ENCODE measurements at places on chromosomes 7 and 10.

DNA sequence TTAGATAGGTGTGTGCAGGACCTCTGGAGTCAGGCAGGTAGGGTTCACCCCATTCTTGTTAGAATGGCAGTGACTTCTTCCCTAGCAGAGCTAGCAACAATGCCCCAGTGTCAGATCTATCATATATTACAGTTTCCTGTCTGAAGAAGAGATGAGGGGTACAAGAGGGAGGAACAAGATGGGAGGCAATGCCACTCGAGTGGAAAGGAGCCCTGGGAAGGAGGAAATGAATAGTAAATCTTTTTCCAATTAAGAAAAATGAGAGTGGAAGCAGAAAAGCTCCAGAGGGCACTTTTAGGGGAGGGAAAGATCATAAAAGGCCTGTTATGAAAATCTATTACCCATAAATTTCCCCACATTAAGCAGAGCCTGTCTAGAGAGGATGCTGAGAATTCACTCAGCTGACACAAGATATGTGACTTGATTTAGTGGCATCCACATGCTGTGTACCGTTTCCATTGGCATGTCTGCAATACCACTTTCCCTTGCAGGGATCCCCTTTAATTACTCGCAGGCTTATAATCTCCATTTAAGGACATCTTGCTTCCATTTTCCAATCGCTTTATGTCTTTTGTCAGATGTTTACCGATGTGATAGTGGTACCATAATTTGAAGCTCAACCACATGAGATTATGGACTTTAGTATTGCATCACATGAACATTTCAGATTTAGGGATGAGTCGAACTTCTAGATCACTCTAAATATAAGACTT is 70.0 kb upstream of the AGBL3 start:
- DNase-seq: no peak

DNA sequence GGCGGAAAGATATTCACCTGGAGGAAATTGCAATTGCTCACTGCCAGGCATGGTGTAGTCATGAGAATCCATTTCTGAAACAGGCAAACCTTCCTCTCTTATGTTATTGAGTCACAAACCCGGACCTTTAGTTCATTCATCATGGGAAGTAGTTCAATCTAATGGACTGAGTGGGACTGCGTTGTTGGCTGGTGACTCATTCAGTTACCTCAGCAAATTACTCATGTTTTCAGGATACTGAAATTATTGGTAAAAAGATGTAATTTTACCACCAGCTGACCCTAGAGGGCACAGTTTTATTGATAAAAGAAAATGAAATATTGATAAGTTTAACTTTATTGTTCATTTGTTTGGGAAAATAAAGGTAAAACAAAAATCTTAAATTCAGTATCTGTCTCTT is 1194.4 kb upstream of the SORCS1 start:
- no peak for DNase-seq

DNA sequence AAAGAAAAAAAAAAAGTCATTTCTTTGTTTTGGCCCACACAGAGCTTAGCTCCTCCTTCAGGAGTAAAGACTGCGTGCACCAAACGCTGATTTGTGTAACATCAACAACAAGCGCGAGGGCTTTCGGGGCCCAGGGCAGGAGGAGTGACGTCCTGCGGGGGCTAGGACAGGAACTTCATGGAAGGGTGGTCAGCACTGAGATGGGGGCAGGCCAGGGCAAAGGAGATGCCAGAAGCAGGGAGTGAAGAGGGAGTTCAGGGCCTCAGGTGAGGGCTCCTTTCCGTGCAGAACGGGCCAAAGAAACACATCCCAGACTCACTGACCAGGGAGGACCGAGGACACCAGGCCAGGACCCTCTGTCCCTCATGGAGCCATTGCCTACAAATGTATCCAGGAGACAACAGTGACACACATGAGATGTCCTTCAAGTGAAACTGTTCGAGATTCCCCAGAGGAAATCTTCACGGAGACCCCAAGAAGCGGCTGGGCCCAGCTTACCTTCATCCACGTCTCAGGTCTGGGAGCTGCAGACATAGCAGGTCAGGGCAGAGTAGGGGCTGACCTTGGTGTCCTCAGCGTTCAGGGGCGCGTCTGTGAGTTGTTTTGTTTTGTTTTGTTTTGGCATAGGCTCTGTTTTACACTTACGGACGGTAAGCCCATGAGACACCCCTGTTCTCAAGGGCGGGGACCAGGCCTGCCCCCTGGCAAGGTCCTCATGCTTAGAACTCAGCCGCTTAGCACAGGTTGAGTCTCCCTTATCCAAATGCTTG is 30.4 kb upstream of the SHH start:
- DNase-seq: no peak

GRCh38 chr7:75048435-75049379 is 24.9 kb downstream of the RCC1L start:
- DNase-seq: no peak

GRCh38 chr10:14322526-14323188 is 8.1 kb downstream of the FRMD4A start:
- no peak for DNase-seq

DNA sequence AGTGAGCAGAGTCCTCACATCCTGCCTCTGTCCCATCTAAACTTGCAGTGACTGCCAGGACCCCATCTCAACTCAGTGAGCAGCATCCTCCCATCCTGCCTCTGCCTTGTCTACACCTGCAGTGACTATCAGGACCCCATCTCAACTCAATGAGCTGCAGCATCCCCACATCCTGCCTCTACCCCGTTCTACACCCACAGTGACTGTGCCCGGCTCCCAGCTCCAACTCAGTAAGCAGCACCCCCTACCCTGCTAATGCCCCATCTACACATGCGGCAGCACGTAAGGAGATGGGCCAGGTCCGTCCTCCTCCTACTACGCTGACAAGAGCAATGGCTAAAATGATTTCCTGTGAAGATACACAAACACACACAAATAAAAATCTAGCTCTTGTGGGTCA is 65.5 kb downstream of the TNS3 start:
- DNase-seq: no peak

- DNase-seq: no peak
Observed at GRCh38 chr7:98034081-98035035, 44.4 kb upstream of the OCM2 start.

DNA sequence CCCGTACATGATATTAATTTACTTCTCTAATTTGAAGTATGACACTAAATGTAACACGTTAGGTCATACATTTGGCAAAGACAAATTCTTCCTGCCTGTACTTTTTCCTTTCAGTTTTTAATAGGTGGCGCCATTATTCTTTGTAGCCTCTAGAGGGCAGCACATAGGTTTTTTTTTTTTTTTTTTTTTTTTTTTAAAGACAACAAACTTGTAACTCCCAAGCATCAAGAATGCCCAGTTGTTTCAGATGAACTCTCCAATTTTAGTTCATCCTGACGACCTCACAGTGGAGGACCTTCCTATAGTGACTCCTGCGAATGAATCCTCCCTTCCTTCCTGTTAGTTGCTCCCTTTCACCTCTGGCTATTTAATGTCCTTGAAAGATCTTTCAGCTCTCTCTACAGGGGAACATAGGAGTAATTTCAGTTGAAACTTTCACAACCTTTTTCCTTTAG is 139.3 kb upstream of the HDAC9 start:
- DNase-seq: no peak

DNA sequence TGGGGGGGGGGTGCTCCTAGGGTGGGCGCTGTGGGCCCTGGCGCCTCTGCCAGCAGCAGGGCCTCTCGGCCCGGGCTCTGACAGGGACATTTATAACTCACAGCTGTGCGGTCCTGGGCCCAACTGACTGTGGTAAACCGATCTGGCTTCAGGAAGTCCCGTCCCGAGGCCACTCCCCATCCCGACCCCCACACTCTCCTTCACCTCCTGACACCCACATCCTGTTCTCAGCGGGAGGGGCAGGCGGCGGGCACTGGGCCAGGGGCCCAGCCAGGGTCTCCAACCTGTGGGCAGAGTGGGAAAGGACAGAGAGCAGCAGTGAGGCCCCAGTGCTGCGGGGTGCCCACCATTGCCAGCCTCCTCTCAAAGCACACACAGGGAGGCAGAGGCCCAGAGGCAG is 69.1 kb downstream of the ZMIZ1 start:
- no peak for DNase-seq

DNA sequence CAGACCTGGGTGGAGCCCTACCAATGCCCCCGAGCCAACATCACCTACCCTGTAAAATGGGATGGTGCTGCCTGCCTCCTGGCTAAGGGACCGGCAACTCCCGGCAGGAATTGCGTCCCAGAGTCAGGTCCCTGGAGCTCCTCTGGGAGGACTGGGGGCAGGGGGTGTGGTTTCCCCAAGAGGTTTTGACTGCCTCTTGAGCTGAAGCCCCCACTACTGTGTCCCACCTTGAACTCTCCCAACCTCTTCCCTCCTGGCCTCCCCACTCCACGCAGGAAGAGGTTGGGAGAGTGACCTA is 1.3 kb downstream of the SH2B2 start:
- DNase-seq: no peak

- no peak for DNase-seq
Observed at GRCh38 chr7:121519548-121520521, 123.7 kb upstream of the FAM3C start.

GRCh38 chr7:157851501-157852067 is 514.8 kb downstream of the DNAJB6 start:
- peak; percentile 24 for DNase-seq

GRCh38 chr10:77214799-77215198 is 422.8 kb downstream of the KCNMA1 start:
- DNase-seq: no peak

- no peak for DNase-seq
Observed at GRCh38 chr10:28845009-28845682, 167.8 kb downstream of the BAMBI start.

DNA sequence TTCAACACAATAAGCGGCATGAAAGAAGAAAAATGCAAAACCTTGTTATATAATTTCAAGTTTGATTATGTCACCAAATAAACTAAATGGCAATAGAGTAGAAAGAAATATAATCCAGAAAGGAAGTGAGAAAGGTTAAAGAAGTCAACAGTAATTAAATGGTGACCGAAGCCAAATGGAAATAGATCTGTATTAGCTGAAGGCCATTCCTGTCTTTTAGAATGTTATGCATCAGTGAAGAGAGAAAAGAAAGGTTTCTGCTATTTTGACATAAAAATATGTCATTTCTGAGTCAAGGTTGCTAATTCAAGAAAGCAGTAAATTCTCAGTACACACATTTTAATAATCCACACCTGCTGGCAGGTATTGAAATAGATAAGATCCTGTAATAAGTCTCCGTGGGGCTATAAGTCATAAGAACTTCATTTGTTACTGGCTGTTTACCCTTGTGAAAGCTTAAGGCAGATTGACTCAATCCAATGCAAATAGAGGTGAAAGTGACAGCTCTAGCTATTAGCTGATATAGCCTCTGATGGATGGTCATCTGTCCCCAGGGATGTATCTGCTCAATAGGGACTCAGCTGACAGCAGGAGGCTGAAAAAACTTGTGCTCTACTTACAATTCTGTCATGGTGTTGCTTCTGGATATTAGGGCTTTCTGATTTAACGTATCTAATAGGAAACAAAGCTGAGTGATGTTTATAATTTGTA is 152.1 kb downstream of the FZD1 start:
- DNase-seq: no peak

DNA sequence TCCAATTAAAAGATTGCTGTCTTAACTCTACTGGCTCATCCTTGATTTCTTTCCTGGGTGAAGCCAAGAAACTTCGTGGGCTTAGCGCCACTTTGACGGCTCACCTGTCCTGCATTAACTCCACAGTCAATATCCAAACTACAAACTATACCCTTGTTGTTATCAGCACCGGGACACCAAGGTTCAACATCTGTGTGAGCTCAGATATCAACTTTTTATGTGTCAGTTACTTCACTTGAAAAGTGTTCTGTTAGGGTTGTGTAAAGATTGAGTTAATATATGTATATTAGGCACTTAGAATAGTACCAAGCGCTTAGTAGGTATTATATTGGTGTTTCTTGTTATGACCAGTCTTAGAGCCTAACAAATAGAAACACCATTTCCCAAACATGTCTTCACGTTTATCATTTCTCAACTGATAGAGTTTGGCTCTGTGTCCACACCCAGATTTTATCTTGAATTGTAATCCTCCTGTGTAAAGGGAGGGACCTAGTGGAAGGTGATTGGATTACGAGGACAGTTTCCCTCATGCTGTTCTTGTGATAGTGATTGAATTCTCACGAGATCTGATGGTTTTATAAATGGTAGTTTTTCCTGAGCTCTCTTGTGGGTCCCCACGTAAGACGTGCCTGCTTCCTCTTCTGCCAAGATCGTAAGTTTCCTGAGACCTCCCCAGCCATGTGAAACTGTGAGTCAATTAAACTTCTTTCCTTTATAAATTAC is 19.0 kb upstream of the ST8SIA6 start:
- DNase-seq: no peak

GRCh38 chr7:27243340-27244163 is 950 bp downstream of the EVX1 start:
- DNase-seq: no peak

DNA sequence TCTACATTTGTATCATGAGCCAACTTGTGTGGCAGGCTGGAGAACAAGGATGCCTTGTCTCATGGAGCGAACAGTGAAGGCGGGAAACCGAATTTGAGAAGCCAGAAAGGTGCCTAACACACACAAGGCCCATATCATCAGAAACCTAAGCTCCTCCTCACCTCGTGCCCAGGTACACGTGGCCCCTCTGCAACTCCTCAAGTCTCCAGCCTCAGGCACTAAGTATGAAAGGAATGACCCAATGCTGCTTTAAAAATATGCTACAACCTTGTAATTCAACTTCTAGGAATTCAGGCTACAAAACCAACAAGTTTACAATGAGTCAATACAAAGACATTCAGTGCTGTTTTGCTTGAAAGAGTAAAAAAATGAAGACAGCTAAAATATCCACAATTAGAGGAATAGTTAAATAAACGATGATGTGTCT is 95.7 kb downstream of the CDK6 start:
- DNase-seq: no peak

GRCh38 chr10:102400076-102400475 is 4.6 kb downstream of the NFKB2 start:
- DNase-seq: no peak

GRCh38 chr10:26755443-26755903 is 58.0 kb downstream of the PDSS1 start:
- DNase-seq: no peak

DNA sequence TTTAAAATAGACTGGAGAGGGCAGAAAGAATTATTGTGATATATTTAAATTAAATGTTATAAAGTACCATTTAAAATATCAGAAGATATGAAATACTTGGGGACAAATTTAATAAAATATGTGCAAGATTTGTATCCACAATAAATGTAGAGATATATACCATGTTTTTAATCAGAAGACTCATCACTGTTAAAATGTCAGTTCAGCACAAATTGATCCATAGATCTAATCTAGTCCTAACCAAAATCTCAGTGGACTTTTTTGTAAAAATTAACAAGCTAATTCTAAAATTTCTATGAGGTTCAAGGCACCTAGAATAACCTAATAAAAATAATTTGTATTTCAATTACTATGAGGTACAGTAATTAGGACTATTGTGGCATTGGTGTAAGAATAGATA is 96.4 kb downstream of the CTNNA3 start:
- no peak for DNase-seq

GRCh38 chr10:54758791-54759190 is 42.2 kb downstream of the PCDH15 start:
- no peak for DNase-seq

- DNase-seq: no peak
Observed at GRCh38 chr7:41893656-41894055, 190.8 kb upstream of the INHBA start.
